Breast epithelium (tissue), 4 donors: ENCODE measurements at places on chromosomes 3 and 15. TPM values are rescaled to one million over a fixed set of nuclear protein-coding genes. Genes with fewer than 3 reads are reported as not detected.

Gene MOBP
- not detected for total RNA-seq

Gene CELSR3
- 1.1 TPM for total RNA-seq

Gene SEC22A
- total RNA-seq: 33.1 TPM

Gene RARB
- 20.1 TPM for total RNA-seq

Gene SLC28A1
- 0.59 TPM for total RNA-seq
